ENCODE measurements at places on chromosomes 11 and 22.

DNA sequence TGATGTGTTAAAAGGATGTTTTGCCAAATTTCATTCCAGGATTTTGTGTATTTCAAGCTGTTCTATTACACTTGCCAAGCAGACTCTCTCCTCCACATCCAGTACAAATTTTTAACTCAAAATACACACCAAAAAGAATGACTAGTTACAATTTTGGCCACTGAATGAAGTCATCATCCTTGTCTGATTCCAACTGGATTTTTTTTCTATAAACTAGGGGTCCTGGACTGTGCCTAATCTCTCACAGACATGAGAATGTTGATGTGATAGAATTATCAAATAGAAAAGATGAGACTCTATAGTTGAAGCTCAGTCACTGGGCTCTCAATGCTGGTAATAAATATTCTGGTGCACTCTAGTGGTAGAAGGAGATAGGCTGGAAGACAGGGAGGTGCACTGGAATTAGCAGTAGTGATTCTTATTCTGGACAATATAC lies 85.8 kb downstream of the FANCF start:
- no peak for DNase-seq
- H3K4me3 ChIP-seq = no peak overlapping the region
- no peaks in the 10 kb centered on the region for H3K36me3 ChIP-seq
- no peak overlapping the region for H3K27ac ChIP-seq
- H3K27me3 ChIP-seq = no peaks in the 10 kb centered on the region

GRCh38 chr11:68939583-68940555 lies 36.2 kb downstream of the IGHMBP2 start:
- H3K4me1 ChIP-seq = peaks cover 26% of the 10 kb centered on the region
- H3K4me3 ChIP-seq = no peak overlapping the region
- H3K27ac ChIP-seq = peak overlapping the region; percentile 87

- no peaks in the 10 kb centered on the region for H3K27me3 ChIP-seq
- H3K27ac ChIP-seq = peak overlapping the region; percentile 85
- H3K36me3 ChIP-seq = peaks cover 39% of the 10 kb centered on the region
- H3K4me3 ChIP-seq = no peak overlapping the region
These were observed 6.9 kb upstream of the POLDIP3 start for GRCh38 chr22:42621505-42622002.

- H3K4me3 ChIP-seq = no peak overlapping the region
- no peaks in the 10 kb centered on the region for H3K36me3 ChIP-seq
- H3K27ac ChIP-seq = no peak overlapping the region
These were observed 66.0 kb upstream of the LARGE1 start for GRCh38 chr22:33986167-33986771.

DNA sequence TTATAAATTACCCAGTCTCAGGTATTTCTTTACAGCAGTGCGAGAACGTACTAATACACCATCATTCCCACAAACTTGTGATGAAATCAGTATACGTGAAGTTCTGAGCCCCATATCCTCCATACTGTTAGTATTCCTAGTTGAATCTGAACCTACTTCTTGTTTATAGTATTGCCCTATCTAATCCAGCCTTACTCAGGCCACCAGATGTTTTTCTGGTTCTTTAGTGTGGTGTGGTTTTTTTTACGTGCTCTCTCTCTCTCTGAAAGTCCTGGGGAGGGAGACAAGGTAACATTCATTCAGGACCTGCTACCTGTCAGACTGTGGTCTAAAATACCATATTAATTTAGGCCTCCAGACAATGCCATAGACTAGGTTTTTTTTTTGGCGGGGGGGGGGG lies 47.6 kb upstream of the TEAD1 start:
- H3K27me3 ChIP-seq = no peaks in the 10 kb centered on the region
- H3K36me3 ChIP-seq = no peaks in the 10 kb centered on the region
- H3K4me3 ChIP-seq = no peak overlapping the region
- H3K4me1 ChIP-seq = no peaks in the 10 kb centered on the region
- no peak for DNase-seq

DNA sequence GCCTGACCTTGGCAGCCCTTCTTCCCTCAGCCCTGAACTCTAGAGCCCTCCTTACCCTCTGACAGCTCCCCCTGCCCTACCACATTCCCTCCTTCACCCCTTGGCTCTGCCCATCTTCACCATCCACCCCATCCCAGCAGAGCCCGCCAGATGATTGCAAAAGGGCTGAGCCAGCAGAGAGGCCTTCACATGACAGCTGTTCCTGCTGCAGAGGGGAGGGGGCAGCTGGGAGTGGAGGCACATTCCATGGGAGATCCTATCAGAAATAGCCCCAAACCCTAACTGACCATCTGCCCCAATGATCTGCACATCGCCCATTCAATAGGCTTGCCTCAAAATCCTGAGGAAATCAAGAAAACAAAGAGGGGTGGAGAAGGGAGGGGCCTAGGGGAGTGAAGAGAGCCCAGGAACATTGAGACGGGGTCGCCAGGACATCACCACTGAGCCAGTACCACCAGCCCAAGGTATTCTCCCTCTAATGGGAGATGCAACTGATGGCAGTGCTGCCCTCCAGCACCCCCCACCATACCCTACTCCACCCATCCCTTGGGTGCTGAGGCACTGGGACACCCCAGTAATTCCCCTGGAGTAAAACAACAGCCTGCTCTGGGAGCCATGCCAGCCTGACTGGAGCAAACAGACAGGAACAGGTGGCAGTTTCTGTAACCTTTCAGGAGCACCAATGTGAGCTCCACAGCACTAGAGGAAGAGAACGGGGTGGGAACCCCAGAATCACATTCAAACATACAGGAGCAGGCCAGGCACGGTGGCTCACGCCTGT lies 8.0 kb upstream of the AHNAK start:
- H3K4me1 ChIP-seq = peaks cover 70% of the 10 kb centered on the region
- no peak overlapping the region for H3K4me3 ChIP-seq
- no peaks in the 10 kb centered on the region for H3K27me3 ChIP-seq
- no peak for DNase-seq
- H3K27ac ChIP-seq = peak overlapping the region; percentile 96

GRCh38 chr22:40256516-40256915 lies 78.8 kb downstream of the TNRC6B start:
- peaks cover 9% of the 10 kb centered on the region for H3K4me1 ChIP-seq
- H3K27me3 ChIP-seq = no peaks in the 10 kb centered on the region
- no peak for DNase-seq

DNA sequence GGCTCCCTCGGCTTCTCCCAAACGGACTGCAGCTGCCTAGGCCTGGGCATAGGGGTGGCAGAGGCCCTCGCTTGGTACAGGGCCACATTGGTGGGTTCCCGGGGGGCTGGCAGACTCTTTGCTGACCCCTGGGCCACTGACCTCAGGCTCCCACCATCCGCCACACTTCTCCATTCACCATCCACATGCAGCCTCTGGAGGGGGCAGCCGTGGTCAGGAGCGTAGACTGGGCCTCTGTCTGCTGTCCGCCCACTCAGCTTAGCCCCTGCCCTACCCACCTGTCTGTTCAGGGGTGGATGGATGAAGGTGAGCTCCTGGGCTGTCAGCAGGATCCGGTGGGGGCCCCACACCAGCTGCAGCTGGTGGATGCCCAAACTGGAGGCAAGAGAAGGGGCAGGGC lies 45.7 kb upstream of the LRRC32 start:
- H3K4me3 ChIP-seq = no peak overlapping the region
- H3K4me1 ChIP-seq = no peaks in the 10 kb centered on the region
- no peaks in the 10 kb centered on the region for H3K36me3 ChIP-seq
- H3K27me3 ChIP-seq = no peaks in the 10 kb centered on the region
- DNase-seq = no peak
- H3K27ac ChIP-seq = no peak overlapping the region

- no peak overlapping the region for H3K4me3 ChIP-seq
- DNase-seq = no peak
- no peak overlapping the region for H3K27ac ChIP-seq
- H3K27me3 ChIP-seq = no peaks in the 10 kb centered on the region
- no peaks in the 10 kb centered on the region for H3K36me3 ChIP-seq
- no peaks in the 10 kb centered on the region for H3K4me1 ChIP-seq
These were observed 1.7 kb upstream of the TMPRSS6 start for GRCh38 chr22:37111156-37111717.

- H3K27ac ChIP-seq = no peak overlapping the region
- H3K27me3 ChIP-seq = no peaks in the 10 kb centered on the region
- H3K4me1 ChIP-seq = no peaks in the 10 kb centered on the region
- DNase-seq = no peak
- H3K4me3 ChIP-seq = no peak overlapping the region
These were observed 4.7 kb downstream of the B3GNT6 start for GRCh38 chr11:77038825-77039326.

GRCh38 chr11:86587264-86588193 lies 84.9 kb downstream of the ME3 start:
- H3K36me3 ChIP-seq = no peaks in the 10 kb centered on the region
- H3K4me1 ChIP-seq = peaks cover 8% of the 10 kb centered on the region
- no peak for DNase-seq
- H3K27me3 ChIP-seq = no peaks in the 10 kb centered on the region
